ENCODE measurements at places on chromosomes 4 and X.

GRCh38 chr4:158442736-158443135, 78.9 kb upstream of the RXFP1 start:
- no peak for DNase-seq

DNA sequence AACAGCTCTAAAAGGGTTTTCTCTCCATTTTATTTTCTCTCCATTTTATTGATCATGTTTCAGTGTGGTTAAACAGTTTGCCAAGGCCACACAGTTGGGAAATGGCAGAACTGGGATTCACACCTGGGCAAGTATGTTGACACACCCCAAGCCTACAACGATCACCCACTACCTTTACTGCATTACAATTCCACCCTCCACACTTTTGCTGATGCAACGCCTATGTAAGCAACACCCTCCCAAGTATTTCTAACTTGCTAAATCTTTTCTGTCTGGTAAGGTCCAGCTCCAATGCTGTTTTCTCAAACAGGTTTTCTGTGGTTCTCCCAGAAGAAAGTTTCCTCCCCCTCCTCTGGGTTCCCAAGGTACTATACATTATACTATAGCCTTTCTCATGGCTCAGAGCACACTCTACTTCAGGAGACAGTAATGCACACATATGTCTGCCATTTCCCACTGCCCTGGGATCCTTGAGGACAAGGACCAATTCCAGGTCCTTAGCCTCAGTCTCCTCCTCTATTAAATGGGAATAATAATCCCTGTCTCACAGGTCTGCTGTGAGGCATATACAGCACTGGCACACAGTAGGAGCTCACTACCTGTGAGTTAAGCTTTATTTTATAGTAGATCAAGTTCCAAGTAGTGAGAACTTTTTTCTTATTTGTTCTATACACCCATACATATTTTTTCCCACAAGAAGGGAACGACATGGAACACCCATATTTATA, 27.9 kb downstream of the IQSEC2 start:
- DNase-seq = no peak

GRCh38 chr4:159195361-159195769, 92.5 kb downstream of the RAPGEF2 start:
- DNase-seq = no peak

DNA sequence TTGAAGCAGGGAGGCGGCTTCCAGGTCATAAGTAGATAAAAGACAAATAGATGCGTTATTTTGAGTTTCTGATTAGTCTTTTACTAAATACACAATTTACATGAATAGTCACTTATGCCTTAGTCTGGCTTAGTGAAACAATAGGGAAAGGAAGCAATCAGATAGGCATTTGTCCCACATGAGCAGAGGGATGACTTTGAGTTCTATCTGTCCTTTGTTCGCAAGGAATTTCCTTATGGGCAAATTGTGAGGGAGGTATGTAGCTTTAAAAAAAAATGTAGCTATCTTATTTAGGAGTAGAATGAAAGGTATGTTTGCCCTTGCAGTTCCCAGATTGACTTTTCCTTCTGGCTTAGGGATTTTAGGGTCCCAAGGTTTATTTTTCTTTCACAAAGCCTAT, 26.3 kb upstream of the ADH1C start:
- DNase-seq = no peak

GRCh38 chr4:152997771-152998487, 61.8 kb downstream of the FHDC1 start:
- no peak for DNase-seq

DNA sequence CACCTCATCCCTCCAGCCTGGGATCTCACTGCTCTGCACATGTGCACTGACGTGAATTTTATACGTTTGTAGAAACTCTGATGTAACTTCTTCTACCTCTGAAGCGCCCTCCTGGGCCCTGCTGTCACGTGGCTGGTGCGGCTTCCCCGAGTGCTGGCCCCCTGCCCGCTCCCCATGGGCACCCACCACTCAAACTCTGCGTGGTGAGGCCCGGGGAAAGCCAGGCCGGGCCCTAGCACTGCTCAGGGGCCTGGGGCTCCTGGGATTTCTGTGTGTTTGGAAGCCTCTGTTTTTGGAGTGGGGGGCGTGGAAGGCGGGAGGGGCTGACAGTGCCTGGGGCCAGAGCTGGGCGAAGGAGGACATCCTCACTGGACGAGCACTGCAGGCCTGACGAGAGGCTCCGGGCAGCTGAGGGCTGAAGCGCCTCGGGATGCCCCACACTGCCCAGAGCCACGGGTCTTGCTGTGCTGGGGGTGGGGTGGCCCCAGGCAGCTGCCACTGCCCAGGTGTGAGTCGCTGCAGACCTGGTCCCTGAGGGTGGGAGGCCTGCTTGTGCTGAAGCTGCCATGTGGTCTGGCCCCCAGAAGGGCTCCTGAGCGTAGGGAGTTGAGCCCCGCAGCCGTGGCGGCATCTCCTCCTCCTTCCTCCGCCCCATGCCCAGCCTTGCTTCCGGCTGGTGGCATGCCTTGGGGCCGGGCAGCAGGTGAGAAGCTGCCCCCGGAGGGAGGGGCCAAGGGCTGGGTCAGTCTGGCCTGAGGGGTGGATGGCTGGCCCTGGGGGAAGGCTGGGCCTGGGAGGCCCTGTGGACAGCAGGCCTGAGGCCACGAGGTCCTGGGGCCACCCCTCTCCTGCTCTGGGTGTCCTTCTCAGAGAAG, 7.7 kb downstream of the NAT8L start:
- DNase-seq = no peak

All from NB4 (cell line).